ENCODE measurements at places on chromosomes 4 and X.

GRCh38 chrX:106935175-106935574 lies 15.0 kb downstream of the CLDN2 start:
- no peak for DNase-seq

DNA sequence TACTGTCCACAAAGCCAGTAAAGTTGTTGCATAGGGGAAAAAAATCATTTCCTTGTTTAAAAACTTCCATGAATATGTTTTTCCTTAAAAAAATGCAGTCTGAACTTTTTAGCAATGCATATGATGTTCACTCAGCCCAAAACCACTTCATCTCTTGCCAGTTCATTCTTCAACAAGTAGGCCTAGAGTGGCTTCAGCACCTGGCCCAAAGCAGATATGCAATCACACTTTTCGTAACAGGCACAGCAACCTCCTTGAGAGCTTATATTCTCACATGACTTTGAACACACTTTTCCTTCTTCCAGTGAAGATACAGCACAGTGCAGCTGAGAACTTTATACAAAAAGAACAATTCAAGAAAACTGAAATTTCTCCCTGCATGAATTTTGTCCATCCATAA lies 128.6 kb downstream of the ADAMTS3 start:
- no peak for DNase-seq

DNA sequence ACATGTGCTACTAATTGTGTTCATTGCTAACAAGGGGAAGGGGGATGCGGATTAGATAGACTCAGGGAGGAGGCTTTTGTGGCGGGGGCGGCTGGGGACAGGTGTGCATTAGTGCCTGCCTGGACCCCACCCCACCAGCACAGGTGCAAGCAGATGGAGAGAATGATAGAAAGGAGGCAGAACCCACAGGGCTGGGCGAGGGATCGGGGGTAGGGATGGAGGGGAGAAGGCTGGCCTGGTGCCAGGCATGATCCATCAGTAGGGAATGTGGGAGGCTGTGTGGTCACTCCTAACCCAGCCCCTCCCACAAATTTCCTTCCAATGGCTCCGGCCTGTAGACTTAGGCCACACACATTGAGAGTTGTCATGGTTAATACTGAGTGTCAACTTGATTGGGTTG lies 30.5 kb upstream of the CRMP1 start:
- DNase-seq: no peak

- no peak for DNase-seq
Measured at GRCh38 chr4:150999086-150999485, 16.0 kb downstream of the LRBA start.

DNA sequence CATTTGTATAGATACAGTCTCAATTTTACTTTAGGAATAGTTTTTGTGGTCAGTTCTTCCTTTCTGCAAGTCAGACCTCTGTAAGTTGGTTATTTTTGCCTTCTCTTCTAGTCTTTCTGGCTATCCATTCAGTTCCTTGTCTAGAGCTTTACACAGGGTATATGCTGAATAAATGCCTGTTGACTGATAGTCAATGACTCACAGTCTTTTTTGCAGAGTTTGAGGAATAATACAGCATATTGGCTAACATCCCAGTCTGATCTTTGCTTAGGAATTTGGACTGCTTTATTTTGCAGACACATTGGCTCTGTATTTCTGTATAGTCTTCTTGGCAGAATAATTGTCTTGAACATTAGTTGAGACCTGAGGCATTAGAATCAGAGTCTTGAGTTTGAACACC lies 132.4 kb downstream of the MAGEC1 start:
- no peak for DNase-seq

DNA sequence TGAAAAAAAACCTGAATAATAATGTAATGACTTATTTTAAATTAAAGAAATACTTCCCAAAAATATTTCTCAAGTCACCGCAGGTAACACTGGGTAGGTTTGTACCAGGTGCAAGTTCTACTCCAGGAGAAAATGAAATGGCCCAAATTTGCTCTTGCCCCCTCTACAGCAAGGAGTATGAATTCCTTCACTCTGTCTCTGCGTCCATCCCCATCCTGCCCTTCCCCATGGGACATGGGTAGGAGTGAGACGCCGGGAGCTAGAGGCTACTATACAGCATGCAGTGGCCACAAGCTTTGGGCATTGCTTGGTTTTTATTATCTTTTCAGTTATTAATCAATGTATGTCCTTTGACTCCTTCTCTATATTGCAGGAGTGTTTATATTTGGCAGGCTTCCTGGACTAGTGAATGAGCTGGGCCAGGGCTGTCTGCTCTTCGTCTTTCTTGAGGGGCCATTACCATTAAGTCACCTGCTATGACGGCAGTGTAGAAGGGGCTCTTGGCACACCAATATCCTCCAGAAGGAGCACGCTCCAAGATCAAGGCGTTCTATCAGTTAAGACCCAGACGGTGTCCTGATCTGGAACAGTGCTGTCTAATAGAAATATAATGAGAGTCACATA lies 149.6 kb downstream of the ENPP6 start:
- no peak for DNase-seq

- no peak for DNase-seq
Measured at GRCh38 chr4:88771883-88772450, 74.3 kb upstream of the NAP1L5 start.

DNA sequence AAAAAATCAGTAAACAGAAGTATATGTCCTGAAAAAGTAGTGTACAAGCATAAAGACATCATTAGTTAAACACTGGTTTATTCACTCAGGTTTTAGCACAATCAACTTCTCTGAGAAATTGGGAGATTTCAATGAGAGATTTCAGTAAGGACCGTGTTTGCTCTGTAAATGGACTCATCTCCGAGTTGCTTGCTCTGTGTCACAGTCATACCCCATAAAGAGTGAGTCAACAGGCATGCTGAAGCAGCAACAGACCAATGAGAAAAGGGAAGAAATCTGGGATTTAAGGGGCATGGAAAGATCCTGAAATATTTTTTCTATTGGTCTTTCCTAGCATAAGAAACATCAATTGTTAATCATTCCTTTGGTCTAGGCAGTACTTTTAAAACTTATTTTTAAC lies 4.7 kb downstream of the GLUD2 start:
- no peak for DNase-seq

DNA sequence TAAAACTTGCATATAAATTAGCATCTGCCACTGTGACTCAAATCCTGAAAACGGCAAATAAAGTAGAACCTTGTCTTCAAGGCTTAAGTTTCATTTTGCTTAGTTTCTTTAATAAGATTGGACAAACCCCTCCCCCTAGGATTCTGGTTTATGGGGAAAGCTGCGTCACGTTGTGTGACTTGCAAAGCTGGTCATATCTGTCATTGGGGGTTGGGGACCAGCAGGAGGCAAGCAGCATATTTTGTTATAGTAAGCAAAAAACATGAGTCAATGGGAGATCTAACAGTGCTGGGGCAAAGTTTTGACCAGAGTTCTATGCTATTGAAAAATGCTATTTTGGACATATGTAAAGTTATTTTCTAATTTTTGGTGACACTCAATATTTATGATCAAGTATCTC lies 407.3 kb downstream of the PCDH18 start:
- DNase-seq: no peak

DNA sequence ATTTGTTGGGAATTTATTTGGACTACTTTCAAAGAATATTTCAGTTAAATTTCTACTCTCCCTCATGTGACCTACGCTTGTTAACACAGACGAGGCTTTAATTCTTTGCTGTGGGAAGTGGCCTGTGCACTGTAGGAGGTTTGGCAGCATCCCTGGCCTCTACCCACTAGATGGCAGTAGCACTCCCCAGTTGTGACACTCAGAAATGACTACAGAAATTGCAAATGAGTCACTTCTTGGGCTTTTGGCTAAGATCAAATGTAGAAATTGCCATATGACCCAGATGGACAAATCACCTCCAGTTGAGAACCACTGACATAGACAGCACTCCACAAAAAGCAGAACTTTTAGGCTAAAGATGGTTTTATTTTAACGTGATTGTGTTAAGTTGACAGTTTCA lies 22.1 kb downstream of the PIR start:
- peak; percentile 71 for DNase-seq

DNA sequence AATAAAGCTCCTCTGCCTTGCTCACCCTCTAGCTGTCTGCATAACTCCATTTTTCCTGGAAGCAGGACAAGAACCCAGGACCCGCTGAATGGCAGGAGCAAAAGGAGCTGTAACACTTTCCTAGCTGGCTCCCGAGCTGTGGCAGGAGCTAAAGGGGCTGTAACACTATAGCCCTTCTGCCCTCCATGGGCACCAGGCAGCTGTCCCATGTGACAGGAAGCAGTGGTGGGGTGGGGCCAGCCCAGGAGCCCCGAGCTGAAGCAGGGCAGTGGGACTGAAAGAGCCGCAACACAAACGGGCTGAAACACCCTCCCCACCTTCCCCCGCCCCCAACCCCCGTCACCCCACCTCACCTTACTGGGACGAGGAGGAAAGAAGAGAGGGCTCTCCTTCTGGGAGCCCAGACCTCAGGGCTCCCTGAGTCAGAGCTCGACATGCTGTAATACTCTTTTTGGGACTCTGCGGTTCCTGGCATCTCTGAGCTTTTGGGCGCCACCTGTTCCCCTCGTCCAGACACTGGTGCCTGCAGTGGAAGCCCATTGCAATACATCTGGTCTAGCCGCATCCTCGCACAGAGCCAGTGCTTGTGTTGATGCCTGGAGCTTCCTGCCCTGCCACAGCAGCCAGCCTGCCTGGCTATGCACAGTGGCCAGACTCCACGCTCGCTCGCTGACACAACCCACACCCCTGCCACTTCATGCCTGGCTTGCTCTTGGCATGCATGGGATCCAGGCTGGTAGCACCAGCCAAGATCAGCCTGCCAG lies 39.4 kb downstream of the PPM1K start:
- DNase-seq: no peak

- no peak for DNase-seq
Measured at GRCh38 chrX:13220916-13221315, 98.9 kb downstream of the ATXN3L start.

GRCh38 chr4:153223427-153223801 lies 19.2 kb downstream of the TRIM2 start:
- no peak for DNase-seq

GRCh38 chrX:111010111-111010510 lies 85.9 kb upstream of the PAK3 start:
- no peak for DNase-seq

DNA sequence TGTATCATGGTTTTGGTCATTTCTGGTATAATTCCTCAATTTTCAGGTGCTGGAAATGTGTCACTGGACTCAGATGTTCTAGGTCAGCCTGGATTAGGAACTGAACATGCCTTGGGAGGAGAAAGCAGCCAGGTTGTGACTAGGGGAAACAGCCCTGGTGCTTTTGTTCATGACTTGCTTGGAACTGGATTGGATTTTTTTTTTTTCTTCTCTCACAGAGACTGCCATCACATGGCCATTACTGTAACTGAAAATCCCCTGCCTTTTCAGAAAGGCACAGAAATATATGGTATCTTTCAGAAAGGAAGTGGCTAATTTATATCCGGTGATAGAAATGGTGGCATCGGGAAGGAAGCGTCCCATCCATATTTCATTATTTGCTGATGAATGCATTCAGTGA lies 34.6 kb downstream of the SEPTIN11 start:
- peak; percentile 52 for DNase-seq

DNA sequence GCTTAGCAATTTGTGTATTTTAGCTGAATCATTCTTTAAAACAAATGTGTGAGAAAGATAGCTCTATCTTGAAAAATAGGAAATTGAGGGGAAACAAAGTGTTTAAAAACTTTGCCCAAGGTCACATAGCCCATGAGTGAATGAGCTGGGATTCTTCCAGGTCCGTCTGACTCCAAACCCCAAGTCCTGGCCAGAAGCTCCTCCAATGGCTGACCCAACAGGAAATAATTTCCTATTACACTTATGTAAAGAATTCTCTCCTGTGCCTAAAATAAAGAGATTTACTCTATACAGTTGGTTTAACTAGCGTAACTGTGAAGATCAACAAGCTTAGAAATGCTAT lies 287.6 kb downstream of the ARHGAP24 start:
- DNase-seq: no peak

DNA sequence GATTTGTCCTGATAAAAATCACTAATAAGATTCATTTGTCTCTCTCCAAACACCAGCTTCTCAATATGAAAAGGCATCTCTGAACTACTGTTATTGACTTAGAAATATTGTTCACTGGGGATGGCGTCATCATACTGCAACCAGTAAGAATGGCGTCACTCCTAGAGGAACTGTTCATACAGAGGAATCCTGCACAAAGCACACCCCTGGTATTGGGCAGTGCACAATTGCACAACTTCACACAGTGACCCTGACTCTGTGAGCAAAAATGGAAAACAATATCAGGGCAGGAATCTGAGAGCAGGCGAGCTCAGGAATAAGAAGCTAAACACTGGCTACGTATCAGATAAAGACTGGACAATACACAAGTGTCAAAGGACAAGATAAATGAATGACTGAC lies 66.7 kb upstream of the PNPLA4 start:
- peak; percentile 8 for DNase-seq

GRCh38 chrX:39050427-39050826 lies 249.2 kb downstream of the MID1IP1 start:
- no peak for DNase-seq

- DNase-seq: no peak
Measured at GRCh38 chr4:90209922-90210321, 82.7 kb downstream of the CCSER1 start.

GRCh38 chr4:48484494-48485168 lies 1.5 kb downstream of the SLC10A4 start:
- no peak for DNase-seq

DNA sequence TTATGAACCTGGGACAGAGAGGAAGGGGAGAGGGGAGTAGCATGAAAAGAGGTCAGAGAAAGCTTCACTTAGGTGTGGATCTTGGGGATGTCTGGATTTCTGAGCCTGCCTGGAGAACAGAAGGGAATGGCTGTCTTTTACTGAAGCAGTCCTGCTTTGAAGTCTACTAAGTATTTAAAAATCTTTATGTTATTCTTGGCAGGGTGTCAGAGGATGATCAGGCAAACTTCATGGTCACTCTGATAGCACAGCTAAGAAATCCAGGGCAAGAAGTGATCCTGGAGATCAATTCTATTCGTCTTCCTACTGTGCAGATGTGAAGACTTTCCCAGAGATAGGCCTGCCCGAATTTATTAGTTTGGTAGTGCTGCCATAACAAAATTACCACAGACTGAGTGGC lies 464.4 kb upstream of the BOD1L1 start:
- DNase-seq: no peak

GRCh38 chrX:138057883-138058282 lies 492.0 kb downstream of the ZIC3 start:
- DNase-seq: no peak

GRCh38 chr4:54913751-54914526 lies 211.5 kb downstream of the KDR start:
- no peak for DNase-seq

DNA sequence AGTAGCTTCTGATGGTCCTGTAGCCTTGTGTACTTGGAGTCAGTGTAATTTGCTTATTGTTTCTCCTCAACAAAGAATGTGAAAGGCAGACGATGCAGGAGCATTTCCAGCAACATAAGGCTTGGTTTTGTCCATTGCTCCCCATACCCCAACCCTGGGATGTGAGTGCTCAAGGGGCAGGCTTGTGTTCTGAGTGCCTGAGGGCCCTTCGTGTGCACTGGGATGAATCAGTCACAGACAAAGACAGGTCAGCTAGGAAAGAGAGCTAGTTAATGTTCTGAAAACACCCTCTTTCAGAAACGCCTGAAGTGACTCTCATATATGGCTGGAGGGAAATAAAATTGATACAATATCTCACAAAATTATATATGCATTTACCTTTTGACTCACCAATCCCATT lies 59.1 kb downstream of the PRPS1 start:
- no peak for DNase-seq
